ENCODE measurements at places on chromosomes 7 and 10. TPM values are rescaled to one million over a fixed set of nuclear protein-coding genes. Genes with fewer than 3 reads are reported as not detected.

Gene WEE2
- total RNA-seq, result not detected

DNA sequence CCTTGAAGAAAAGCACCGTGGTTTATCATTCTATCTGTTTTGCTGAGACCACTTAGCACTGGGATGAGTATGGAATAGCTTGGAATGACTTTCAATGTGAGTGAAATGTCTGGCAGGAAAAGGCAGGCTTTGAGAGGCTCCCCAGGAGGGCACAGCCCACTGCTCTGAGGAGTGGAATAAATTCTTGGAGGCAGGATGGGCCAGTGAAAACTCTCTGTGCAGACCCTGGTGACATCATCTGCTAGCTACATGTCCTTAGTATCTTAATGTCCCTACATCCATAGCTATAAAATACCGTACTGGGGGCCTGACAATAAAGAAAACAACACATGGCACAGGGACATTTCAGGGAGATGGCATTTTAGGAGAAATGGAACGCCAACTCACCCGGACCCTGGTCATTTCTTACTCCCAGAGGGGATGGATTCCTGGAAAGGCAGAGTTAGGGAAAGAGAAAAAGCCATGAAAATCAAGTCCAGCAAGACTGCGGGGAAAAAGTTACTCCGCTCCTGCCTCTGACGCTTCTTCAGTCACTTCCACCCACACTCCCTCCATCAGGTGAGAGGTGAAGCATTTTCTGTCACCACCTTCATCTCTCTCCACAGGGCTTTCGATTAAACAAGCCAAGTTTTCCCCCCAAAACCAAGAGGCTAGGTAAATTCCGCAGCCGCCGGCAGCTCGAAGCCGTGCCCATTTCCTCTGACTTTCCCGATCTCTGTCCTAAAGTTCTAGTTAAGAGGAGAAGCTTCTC is 991 bp downstream of the ZNF239 start:
- no peaks in the 10 kb centered on the region for H3K27me3 ChIP-seq
- peaks cover 42% of the 10 kb centered on the region for H3K4me1 ChIP-seq
- peaks cover 39% of the 10 kb centered on the region for H3K36me3 ChIP-seq

Gene LIPK
- total RNA-seq, result not detected

Gene OR13A1
- not detected for total RNA-seq

- no peak overlapping the region for H3K4me3 ChIP-seq
- H3K4me1 ChIP-seq, result peaks cover 34% of the 10 kb centered on the region
- H3K36me3 ChIP-seq, result no peaks in the 10 kb centered on the region
- DNase-seq, result no peak
Measured at GRCh38 chr10:110461530-110461929, 36.2 kb upstream of the DUSP5 start.

- H3K27ac ChIP-seq, result no peak overlapping the region
- no peaks in the 10 kb centered on the region for H3K36me3 ChIP-seq
- H3K4me3 ChIP-seq, result no peak overlapping the region
- no peaks in the 10 kb centered on the region for H3K4me1 ChIP-seq
Measured at GRCh38 chr10:77027576-77027975, 610.0 kb downstream of the KCNMA1 start.

GRCh38 chr7:128917122-128917521 is 6.6 kb upstream of the KCP start:
- H3K36me3 ChIP-seq, result no peaks in the 10 kb centered on the region
- peaks cover 4% of the 10 kb centered on the region for H3K4me1 ChIP-seq
- no peak overlapping the region for H3K27ac ChIP-seq

GRCh38 chr10:29102233-29102632 is 186.6 kb upstream of the LYZL1 start:
- DNase-seq, result no peak
- peaks cover 5% of the 10 kb centered on the region for H3K4me1 ChIP-seq
- H3K36me3 ChIP-seq, result no peaks in the 10 kb centered on the region
- no peak overlapping the region for H3K27ac ChIP-seq

- H3K27ac ChIP-seq, result no peak overlapping the region
- no peak for DNase-seq
- peaks cover 38% of the 10 kb centered on the region for H3K36me3 ChIP-seq
- H3K4me3 ChIP-seq, result no peak overlapping the region
- no peaks in the 10 kb centered on the region for H3K27me3 ChIP-seq
- H3K4me1 ChIP-seq, result peaks cover 50% of the 10 kb centered on the region
Measured at GRCh38 chr7:16652240-16652583, 6.2 kb downstream of the BZW2 start.

DNA sequence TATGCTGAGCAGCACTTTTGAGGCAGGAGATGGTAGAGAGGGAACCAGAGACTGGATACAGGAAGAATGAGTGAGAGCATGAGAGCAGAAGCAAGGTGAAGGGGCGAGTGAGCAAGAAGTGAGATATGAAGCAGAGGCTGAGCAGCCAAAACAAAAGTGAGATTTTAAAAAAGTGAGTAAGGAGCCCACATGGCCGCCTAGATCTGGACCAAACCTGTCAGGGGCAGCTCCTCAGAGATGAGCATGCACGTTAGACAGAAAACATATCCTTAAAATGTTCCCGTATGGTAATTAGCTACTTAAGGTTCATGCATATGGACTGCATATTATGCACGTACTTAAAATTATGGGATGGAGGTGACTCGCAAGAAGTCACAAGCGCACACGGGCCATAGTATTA is 22.5 kb downstream of the TMEM176A start:
- no peaks in the 10 kb centered on the region for H3K36me3 ChIP-seq
- no peaks in the 10 kb centered on the region for H3K4me1 ChIP-seq
- no peak for DNase-seq
- no peak overlapping the region for H3K4me3 ChIP-seq

- H3K27ac ChIP-seq, result no peak overlapping the region
- H3K4me1 ChIP-seq, result peaks cover 53% of the 10 kb centered on the region
- H3K4me3 ChIP-seq, result peak overlapping the region; percentile 87
- no peaks in the 10 kb centered on the region for H3K27me3 ChIP-seq
Measured at GRCh38 chr10:63522995-63523394, 1.8 kb downstream of the REEP3 start.

DNA sequence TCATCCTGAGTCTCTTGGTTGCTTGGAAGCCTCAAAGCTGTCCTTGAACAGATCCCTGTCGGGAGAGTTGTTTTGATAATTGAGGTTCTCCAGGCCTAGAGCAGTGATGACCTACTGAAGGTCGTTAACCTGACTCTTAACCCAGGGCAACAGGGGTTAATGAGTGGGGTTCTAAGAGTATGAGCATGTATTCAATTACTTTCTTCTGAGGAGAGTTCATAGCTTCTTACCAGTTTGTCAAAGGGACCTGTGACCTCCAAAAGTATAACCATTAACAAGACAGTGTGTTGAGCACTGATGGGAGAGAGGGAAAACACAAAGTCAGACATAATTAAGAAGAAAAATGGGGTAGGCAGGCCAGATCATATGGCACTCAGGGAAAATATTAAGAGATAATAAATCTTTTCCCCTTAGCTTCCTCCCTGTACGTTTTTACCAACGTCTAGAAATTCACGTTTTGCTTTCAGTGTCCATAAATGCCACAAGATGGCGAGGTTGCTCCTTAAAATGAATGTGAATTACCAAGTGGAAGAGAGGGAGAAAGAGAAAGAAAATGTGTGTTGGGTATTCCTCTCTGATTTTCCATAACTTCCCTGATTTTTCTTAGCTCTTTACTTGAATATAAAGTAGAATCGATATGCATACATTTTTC is 97.6 kb downstream of the SUGCT start:
- H3K4me1 ChIP-seq, result peaks cover 6% of the 10 kb centered on the region
- H3K36me3 ChIP-seq, result no peaks in the 10 kb centered on the region
- H3K27ac ChIP-seq, result no peak overlapping the region
- DNase-seq, result peak; percentile 40

DNA sequence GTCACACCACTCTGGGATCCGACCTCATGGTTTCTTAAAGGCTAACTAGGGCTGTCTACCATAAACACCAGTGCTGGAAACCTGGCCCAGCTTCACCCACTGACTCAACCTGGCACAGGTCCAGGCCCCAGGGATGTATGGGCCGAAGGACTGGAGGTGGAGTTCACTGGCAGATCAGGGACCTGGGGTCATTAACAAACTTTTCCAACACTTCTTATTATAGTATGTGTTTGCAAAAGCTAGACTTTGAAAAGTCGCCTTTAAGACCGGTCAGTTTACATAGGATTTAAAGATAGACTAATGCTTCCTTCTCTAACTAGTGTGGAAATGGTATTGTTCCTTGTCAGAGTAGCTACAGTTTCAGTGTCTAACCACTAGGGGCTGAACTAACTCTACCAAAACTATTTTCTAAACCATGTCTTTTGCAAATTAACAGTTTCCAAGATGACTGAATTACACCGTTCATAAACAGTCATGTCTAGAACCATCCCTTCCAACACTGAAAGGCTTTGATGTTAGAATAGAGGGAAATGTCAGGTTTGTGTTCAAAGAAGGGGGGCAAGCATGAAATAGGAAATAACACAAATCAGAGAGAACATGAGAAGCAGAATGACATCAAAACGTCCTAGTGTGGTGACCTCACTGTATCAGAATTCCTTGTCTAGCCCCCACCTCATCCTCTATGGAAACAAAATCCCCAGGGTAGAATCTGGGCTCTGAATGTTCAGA is 29.7 kb downstream of the STN1 start:
- peak overlapping the region; percentile 61 for H3K27ac ChIP-seq
- peaks cover 23% of the 10 kb centered on the region for H3K4me1 ChIP-seq
- H3K36me3 ChIP-seq, result peaks cover 44% of the 10 kb centered on the region
- no peak for DNase-seq

Gene NPTX2
- not detected for total RNA-seq

Gene LRRC4
- 0.50 TPM for total RNA-seq

Gene CNPY1
- total RNA-seq, result not detected

Gene OR2A42
- not detected for total RNA-seq

Gene LZTS2
- total RNA-seq, result 13.8 TPM

DNA sequence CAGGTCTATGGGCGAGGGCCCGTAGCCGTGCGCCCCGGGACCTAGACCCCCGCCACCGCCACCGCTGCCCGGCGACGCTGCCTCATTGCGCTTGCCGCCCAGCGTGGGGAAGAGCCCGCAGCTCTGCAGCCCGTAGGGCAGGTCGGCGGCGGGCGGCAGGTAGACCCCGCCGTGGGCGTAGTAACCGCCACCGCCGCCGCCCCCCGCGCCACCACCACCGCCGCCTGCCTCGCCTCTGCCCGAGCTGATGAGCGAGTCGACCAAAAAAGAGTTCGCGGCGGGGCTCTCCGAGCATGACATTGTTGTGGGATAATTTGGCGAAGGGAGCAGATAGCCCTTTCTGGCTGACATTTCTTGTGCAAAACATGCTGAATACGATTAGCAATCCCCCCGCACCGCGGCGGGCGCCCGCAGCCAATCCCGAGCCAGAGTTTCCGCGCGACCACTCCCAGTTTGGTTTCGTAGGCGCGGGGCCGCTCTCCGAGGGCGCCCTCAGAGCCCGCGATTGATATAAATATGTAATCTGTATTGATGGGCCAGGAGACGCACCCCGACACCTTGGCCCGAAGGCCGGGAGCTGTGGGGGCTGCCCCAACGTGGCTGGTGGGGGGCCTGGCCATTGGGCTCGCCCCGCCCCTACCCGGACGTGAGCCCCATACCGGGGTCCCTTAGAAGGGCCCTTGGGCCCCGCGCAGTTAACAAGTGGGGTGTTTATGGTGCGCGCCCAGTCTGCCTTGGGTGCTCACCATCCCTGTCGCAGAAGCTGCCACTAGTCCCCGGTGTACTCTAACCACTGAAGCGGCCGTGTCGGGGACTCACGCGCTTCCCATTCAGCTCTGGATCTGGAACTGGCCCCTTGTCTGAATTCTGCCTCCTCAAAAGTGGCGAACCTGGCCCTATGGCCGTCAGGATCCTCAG is at the start of gene HOXA10:
HOXA10 (minus strand) TSS at position 365 of the 918 bp plus-strand sequence; CDS start at position 351, 14 bp downstream.
- DNase-seq, result no peak
- peaks cover 60% of the 10 kb centered on the region for H3K27me3 ChIP-seq
- peaks cover 10% of the 10 kb centered on the region for H3K4me1 ChIP-seq

Gene BRAF
- 28.5 TPM for total RNA-seq

DNA sequence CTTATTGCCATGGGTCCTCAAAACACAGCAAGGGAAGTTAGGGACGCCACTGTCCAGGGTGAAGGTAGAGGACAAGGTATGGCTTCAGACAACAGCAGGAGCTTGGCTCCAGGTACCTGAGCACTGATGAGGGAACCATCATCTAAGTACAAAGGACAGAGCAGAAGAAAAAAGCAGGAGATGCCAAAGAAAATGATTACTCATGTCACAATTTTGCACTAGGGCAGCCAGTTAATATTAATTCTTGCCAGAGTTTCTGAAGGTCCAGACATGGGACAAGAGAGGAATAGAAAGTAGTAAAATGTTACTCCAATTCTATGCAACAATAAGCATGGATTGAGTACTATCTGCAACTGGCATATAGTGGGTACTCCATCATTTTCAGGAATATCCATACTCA is 14.1 kb downstream of the PTN start:
- H3K27ac ChIP-seq, result no peak overlapping the region
- H3K4me3 ChIP-seq, result no peak overlapping the region
- no peaks in the 10 kb centered on the region for H3K4me1 ChIP-seq
- DNase-seq, result no peak
- no peaks in the 10 kb centered on the region for H3K36me3 ChIP-seq

- H3K27ac ChIP-seq, result no peak overlapping the region
- H3K36me3 ChIP-seq, result peaks cover 75% of the 10 kb centered on the region
- no peak overlapping the region for H3K4me3 ChIP-seq
Measured at GRCh38 chr10:74120911-74121310, 29.7 kb downstream of the AP3M1 start.

- H3K4me1 ChIP-seq, result peaks cover 11% of the 10 kb centered on the region
- no peak overlapping the region for H3K27ac ChIP-seq
- H3K4me3 ChIP-seq, result no peak overlapping the region
- peaks cover 39% of the 10 kb centered on the region for H3K36me3 ChIP-seq
- no peak for DNase-seq
Measured at GRCh38 chr10:121845044-121845784, 82.6 kb downstream of the ATE1 start.

DNA sequence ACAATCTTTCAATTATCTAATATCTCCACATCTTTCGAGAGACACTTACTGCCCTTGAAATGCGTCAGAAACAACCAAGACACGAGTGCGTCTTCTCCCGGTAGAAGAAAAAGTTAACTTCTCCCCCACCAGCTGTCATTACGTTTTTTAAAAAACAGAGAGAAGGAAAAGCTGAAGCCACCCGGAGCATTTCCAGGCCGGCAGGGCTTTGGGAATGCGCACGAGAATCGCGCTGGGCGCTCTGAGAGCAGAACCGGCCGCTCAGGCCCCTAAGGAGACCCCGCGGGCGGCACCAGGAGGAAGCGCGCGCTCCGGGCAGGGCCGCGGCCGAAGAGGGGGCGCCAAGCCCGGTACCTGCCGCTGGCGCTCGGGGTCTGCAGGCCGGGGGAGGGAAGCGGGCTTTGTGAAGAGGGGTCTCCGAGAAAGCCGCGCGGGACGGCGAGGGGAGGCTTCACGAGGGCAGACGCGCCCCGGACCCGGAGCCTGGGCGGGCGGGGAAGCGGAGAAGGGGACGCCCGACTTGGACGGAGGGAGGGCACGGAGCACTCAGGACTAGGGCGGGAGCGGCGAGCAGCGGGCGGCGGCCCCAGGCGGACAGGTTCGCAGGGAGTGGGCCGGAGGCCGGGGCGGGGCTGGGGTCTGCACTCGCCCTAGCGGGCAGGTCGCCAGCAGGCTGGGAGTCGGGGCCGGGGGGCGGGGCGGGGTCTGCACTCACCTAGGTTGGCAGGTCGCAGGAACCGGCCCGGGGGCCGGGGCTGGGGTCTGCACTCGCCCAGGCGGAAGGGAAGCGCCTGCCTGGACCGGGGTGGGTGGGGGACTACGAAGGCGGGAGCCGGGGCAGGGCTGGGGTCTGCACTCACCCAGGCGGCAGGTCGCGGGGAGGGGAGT is 932 bp downstream of the ESYT2 start:
- no peak for DNase-seq
- peaks cover 8% of the 10 kb centered on the region for H3K27me3 ChIP-seq
- peak overlapping the region; percentile 94 for H3K27ac ChIP-seq
- H3K4me3 ChIP-seq, result peak overlapping the region; percentile 98

All from activated CD8-positive, alpha-beta T cell treated with anti-CD3 and anti-CD28 coated beads, Interleukin-2, amount 10 ng/mL, durations not matched to agents 7 days and 5 days (primary cell).